ENCODE measurements at places on chromosomes 13 and 19.

DNA sequence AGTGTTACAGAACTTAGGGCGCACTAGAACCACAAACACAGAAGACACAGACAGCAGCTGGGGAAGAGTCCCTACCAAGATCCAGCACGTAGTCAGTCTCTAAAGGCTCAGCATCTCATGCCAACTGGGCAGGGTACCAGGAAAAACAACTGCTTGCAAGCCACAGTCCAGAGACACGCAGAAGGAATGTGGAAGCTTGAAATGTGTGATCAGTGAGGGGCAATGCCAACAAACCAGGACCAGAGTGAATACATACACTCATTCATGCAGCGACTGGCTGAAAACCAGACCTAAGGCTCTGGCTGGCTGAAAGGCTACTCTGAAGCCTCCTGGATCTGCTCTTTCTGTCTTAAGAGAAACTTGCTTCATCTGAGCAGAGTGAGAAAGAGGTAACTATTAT, 1484.8 kb downstream of the EFNB2 start:
- no peak for DNase-seq

DNA sequence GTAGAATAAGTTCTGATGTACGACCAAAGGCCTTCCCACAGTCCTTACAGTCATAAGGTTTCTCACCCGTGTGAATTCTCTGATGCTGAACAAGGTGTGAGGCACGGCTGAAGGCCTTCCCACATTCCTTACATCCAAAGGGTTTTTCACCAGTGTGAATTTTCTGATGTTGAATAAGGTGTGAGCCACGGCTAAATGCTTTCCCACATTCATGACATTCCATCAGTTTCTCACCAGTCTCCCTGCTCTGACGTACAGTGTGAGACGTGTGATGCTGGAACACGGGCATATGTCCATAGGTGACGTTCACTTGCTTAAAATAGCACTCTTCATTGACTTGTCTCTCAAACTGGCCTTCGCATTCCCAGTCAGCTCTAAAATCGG, 31.0 kb upstream of the COX7A1 start:
- DNase-seq, result no peak

GRCh38 chr19:44642377-44642776, 1.3 kb upstream of the PVR start:
- DNase-seq, result no peak

DNA sequence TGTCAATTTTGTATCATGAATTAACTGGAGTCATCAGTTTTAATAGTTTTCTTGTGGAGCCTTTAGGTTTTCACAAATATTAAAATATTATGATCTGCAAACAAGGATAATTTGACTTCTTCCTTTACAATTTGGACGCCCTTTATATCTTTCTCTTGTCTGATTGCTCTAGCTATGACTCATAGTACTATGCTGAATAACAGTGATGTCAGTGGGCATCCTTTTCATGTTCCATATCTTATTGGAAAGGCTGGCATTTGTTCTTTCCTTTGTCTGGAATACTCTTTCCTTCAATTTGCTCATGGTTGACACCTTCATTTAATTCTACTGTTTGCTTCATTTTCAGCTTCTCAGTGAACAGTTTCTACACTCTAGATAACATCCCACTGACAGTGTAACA, 1129.3 kb downstream of the SLITRK5 start:
- no peak for DNase-seq

GRCh38 chr13:99498171-99499161, 2.8 kb upstream of the TM9SF2 start:
- peak; percentile 98 for DNase-seq

DNA sequence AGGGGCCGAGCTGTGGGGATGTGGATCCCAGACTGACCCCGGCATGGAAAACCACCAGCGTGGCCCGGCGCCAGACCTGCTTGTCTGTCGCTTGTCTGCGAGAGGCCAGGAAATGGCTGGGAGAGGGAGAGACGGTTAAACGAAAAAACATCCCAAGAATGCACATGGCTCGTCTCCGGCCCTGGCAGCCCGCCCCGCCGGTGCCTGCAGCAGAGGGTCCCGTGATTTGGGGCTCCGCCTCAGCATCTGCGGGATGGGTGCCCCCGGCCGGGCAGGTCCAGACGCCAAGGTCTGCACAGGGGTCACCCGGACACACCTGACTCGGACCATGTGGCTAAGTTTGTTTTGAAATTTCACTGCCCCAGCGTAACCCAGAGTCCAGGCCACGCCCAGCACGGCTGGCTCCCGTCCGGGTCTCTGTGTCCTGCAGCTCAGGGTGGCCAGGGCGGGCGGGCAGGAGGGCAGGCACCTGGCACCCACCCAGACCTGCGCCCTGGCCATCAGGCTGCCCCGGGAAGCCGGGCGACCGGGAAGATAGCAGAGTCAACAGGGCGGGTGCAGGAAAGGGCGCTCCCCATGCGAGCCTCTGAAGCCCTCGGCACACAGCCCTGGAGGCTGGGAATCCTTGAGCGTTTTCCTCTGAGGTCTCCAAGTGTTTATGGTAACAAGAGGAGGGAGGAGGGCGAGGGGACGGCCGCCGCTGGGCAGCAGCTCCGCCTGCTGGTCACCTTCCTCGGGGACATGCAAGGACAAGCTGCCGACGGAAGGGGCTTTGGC, 103.2 kb downstream of the GADD45B start:
- DNase-seq, result peak; percentile 96

GRCh38 chr13:39913928-39914327, 258.5 kb downstream of the COG6 start:
- DNase-seq, result no peak

DNA sequence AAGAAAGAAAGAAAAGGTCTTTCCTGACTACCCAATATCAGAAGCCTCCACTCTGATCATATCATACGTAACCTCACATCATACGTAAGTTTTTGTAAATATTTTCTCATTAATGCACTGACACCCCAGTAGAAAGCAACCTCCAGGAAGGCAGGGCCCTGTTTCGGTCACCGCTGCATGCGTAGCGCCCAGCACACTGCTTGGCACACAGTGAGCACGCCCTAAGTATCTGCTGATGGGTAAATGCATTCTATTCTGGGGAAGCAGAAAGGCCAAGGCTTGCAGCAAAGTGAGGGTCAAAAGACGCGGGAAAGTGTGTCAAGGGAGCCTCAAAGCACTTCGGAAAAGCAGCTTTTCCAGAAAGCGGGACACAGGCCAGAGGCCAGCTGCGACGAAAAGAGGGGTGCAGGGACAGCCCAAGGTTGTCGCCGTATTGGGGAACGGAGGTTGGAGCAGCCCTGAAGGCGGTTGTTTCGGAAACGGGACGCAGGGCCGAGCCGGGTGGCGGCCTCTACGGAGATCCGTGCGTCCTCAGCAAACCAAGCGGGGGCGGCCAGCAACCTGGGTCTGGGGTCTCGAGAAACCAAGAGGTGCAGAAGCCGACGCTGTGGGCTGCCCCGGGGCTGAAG, 463 bp downstream of the SUGP1 start:
- no peak for DNase-seq

DNA sequence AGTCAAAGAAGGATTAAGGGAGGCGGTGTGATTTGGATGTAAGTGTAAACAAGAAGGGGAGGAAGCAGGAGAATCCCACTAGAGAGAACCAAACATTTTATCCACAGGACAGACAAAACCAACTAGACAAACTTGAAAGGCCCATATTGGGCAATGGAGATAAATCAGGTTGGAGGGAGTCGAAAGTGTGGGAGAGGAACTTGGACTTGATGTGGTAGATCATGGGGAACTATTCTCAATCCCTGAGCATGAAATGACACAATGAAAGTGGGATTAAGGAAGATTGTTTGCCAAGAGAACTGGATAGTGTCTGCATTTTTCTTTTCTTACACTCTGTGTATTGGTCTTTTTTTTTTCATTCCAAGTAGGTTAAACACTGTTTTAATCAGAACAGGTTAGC, 17.9 kb downstream of the GPR183 start:
- no peak for DNase-seq

DNA sequence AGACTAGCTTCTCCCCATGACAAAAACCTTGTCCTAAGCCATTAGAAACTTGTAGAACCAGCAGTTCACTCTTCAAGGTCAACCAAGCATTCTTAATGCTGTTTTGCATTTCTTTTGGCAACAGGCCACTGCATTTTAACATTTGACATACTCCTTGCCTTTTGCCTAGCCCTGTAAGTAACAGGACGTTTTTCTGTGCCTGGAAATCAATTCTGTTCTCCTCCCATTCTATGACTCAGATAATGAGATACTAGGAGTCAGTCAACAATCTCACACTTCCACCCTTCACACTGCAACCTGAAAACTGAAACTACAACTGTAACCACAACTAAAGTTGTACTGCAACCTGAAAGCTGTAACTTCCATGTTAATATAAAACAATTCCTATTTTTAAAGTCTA, 268.7 kb downstream of the MZT1 start:
- no peak for DNase-seq

DNA sequence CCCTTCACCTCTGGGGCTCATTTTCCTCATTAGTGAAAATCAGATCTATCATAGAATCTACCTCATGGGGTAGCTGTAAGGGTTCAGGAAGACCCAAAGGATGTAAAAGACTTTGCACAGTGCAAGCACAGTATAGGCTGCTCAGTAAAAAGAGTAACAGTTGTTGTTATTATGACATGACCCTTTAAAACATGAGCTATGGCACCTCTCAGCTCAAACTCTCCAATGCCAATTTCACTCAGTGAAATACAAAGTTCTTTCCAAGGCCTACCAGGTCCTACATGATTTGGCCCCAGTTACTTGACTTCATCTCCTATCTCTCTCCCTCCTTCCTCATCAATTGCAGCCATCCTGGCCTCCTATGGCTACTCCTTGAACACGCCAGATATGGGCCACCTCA, 4.9 kb downstream of the SMG9 start:
- no peak for DNase-seq

DNA sequence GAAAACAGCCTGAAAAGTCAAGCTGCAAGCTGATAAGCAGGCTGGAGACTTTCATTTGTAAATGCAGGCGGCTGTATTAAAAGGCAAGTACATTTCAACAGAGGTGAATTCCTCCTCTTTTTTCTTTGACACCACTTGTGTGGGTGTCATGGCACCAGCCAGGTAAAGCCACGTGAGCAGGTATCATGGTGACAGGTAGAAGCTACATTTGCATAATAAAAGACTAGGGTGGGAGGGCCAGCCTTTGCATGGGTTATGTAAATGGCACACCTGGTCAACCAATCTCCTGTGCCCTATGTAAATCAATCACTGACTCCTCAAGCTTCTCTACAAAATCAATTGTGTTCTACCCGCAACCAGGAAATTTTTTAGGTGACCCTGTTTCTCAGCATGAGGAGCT, 68.2 kb downstream of the ZNF100 start:
- DNase-seq, result no peak
